ENCODE measurements at places on chromosomes 2 and 18.

GRCh38 chr2:85132397-85132796, 795 bp upstream of the TCF7L1 start:
- no peak for DNase-seq

- no peak for DNase-seq
Measured at GRCh38 chr18:39205565-39206195, 1640.1 kb upstream of the CELF4 start.

- DNase-seq: no peak
Measured at GRCh38 chr2:71999580-71999979, 148.1 kb downstream of the CYP26B1 start.

DNA sequence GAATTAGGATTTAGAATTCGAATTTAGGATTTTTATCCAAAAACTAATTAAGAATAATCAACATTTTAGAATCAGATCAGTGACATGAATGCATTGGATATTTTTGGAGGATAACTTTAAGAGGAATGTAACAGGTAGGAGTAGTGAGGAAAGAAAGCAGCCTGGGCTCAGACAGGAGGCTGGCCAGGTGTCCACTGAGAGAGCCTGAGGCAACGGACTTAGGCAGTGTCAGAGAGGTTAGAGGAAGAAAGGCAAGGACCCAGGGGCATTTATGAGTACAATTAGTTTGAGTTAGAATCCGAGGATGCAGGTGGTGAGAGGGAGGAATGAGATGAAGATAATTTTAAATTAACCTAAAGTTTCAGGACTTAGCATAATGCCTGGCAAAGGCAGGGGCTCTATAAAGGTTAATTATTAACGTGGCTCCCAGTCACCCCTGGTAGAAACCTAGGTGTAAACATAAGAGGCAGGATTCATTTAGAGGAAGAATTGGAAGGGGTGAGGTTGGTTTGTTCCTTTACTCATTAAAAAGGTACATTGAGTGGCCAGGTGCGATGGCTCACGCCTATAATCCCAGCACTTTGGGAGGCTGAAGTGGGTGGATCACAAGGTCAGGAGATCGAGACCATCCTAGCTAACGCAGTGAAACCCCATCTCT, 507.1 kb downstream of the TMEM182 start:
- DNase-seq: no peak

GRCh38 chr18:78686976-78687685, 292.5 kb upstream of the SALL3 start:
- DNase-seq: no peak

GRCh38 chr2:40737180-40737579, 285.3 kb upstream of the SLC8A1 start:
- no peak for DNase-seq

DNA sequence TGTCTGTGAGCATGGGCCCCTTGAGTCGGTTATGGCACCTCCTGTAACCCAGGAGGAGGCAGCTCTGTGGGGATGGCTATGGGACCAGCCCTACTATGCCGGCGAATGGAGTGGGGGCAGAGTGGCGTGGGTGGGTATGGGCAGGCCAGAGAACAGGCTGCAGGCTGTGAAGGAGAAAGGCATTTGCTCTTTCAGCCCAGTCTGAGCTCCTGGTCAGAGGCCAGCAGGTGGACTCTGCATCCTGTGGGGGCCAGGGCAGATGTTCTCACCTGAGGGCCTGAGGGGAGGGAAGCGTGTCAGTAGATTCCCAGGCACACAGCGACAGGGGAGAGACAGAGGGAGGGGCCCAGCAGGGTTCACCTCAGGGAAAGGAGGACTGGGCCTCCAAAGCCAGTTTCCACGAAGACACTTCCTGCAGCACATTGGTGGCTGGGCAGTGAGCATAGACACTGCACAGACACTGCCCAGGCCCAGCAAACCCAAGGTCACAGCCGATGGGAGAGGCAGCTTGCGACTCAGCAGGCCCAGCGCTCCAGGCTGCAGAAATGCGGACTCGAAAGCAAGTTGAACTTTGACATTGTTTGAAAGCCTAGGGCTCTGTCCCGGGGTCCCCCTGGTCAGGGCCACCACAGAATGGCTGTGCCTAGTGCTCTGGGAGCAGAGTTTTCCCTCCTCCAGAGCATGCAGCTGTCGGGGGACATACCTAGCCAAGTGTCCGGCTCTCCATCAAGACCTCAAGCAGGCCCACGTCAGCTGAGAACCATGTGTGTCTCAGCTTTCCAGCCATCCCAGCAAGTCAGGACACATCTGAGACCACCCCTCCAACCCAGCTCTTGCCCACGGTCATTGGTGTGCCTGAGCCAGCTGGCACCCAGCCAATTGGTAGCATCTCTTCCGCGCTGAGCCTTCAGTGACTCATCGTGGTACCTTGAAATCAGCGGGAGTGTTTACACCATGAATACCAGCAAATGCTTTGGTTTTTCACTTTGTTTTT, 53.8 kb downstream of the TGOLN2 start:
- no peak for DNase-seq

DNA sequence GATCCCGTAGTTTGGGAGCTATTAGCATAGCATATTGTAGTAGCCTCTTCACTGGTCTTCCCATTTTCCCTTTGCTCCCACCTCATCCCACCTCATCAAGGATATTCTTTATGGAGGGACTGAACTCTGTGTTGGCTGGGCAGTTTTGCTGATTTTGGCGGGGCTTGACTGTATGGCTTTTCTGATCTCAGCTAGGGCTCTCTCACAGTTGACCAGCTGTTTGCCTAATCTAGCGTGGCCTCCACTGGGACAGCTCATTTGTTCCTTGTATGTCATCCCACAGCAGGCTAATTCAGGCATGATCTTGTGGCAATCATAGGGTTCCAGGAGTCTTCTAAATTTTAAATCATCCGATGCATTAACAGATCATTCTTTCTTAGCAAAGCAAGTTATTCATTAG, 30.2 kb upstream of the MTX2 start:
- DNase-seq: no peak

DNA sequence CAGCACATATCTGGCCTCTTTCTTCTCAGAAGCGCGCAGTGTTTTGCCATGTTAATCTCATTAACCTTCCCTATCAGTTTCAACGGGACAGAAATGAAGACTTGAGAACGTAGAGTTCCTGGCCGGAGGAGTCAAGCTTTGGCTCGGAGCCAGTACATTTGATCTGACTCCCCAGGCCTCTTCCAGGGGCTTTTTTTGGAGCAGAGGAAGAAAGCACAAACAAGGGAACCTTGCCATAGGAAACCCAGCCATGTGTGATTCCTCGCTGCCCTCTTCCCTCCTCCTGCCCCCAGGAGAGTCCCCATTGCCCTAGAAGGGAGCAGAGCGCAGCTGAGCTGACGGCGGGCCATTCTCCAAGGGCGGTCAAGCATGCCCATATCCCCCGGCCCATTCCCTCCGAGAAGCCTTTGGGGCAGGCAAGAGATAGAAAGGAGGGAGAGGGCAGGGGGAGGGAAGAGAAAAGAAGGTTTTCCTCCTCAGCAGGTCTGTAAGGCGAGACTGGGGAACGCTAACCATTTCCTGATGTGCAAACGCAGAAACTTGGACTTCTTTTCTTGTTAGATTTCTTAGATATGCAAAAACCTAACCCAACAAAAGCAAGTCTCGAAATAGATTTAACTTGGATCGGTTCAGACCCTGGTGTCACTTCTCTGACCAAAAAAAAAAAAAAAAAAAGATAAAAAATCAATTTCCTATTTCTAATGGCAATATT, 63.7 kb upstream of the POU3F3 start:
- DNase-seq: no peak

GRCh38 chr18:24189664-24190346, 50.9 kb downstream of the CABYR start:
- no peak for DNase-seq

GRCh38 chr18:53534695-53535094, 689.8 kb downstream of the MBD2 start:
- DNase-seq: no peak
